ENCODE measurements at places on chromosomes 2 and 18. TPM values are rescaled to one million over a fixed set of nuclear protein-coding genes. Genes with fewer than 3 reads are reported as not detected.
A peak's percentile ranks its signal among the peaks of the same experiment; 100 is the strongest.

ERICH2 gene
- total RNA-seq = not detected

GRCh38 chr2:45169339-45170190 lies 160.3 kb upstream of the SIX2 start:
- H3K27me3 ChIP-seq = peaks cover 73% of the 10 kb centered on the region
- H3K4me3 ChIP-seq = peak overlapping the region; percentile 28
- no peaks in the 10 kb centered on the region for H3K36me3 ChIP-seq
- H3K4me1 ChIP-seq = peaks cover 8% of the 10 kb centered on the region

DNA sequence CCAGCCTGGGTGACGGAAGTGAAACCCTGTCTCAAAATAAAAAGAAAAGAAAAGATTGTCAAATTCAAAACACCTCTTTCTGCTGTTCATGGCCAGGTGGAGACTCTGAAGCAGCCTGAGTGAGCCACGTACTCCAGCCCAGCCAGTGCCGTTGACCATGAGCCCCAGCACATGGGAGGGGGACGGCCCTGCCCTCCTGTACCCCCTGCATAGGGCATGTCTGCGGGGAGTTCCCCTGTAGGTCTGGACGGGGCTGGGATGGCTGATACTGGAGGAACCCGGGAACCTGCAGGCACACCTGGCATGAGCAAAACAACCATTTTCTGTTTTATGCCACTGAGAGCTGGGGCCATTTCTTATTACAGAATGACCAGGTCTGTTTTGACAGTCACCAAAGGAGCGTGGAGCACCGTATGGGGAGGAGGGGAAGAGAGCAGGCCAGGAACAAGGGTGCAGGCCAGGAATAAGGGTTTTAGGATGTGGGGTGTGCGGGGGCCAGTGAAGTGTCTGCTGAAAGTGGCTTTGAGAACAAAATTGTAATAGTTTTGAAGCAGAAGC lies 30.1 kb downstream of the TMEM18 start:
- no peaks in the 10 kb centered on the region for H3K36me3 ChIP-seq
- H3K27ac ChIP-seq = no peak overlapping the region
- peaks cover 5% of the 10 kb centered on the region for H3K27me3 ChIP-seq
- no peak overlapping the region for H3K4me3 ChIP-seq
- H3K4me1 ChIP-seq = peaks cover under 1% of the 10 kb centered on the region
- no peak for DNase-seq

MC4R gene
- not detected for total RNA-seq

- peaks cover 8% of the 10 kb centered on the region for H3K4me1 ChIP-seq
- no peak overlapping the region for H3K27ac ChIP-seq
- no peaks in the 10 kb centered on the region for H3K36me3 ChIP-seq
- DNase-seq = peak; percentile 55
- H3K27me3 ChIP-seq = peaks cover 29% of the 10 kb centered on the region
- H3K4me3 ChIP-seq = no peak overlapping the region
These were observed 93.8 kb downstream of the NRP2 start for GRCh38 chr2:205776139-205776538.

CPO gene
- total RNA-seq = not detected

PLB1 gene
- total RNA-seq = 1.0 TPM

SUPT7L gene
- 30.8 TPM for total RNA-seq

EVX2 gene
- not detected for total RNA-seq

PLCL1 gene
- total RNA-seq = 0.18 TPM

GRCh38 chr2:165792104-165792454 lies 2.0 kb downstream of the GALNT3 start:
- H3K27me3 ChIP-seq = peaks cover 13% of the 10 kb centered on the region
- DNase-seq = no peak
- H3K4me1 ChIP-seq = peaks cover 40% of the 10 kb centered on the region
- H3K4me3 ChIP-seq = peak overlapping the region; percentile 37
- H3K36me3 ChIP-seq = peaks cover 8% of the 10 kb centered on the region

TXNL1 gene
- 51.9 TPM for total RNA-seq

DNA sequence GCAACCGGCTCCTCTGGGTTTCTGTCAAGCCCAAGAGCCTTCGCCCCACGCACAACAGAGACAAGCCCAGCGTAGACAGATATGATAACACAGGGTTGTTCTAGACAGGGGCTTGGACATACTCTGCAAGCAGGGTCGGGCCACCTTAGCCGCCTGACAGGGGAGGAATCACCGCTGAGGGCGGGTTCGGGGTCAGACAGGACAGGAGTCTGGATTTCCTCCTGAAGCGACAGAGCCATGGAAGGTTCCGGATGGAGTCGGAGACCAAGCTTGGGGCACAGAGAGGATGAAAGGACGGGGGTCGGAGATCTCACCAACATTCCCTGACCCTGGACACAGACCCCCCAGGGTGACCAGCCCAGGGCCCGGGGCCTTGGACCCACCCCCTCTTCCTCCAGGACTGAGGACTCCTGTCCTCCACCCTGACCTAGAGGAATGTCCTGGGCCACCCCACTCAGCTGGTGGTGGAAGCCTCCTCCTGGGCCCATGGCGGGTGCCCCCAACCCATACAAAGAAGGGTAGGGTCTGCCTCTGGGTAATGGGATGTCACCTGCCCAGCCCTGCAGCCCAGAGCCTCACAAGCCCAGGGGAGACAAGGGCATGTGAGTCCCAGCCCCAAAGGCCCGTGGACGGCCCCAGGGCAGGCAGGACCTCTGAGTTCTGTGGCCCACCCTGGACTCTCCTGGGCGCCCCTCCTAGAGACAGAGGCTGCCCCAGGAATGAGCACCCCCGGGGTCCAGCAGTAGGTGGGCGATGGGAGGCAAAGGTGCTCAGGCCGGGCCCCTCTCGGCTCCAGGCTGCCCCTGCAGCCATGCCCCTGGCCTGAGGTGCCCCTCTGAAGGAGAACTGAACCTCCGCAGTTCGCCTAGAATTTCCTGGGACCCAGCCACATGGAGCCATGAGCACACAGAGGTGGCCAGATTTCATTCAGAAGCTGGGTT lies 44.1 kb upstream of the GPC1 start:
- H3K4me1 ChIP-seq = peaks cover 18% of the 10 kb centered on the region
- H3K36me3 ChIP-seq = no peaks in the 10 kb centered on the region
- no peak overlapping the region for H3K27ac ChIP-seq
- H3K27me3 ChIP-seq = no peaks in the 10 kb centered on the region

DNA sequence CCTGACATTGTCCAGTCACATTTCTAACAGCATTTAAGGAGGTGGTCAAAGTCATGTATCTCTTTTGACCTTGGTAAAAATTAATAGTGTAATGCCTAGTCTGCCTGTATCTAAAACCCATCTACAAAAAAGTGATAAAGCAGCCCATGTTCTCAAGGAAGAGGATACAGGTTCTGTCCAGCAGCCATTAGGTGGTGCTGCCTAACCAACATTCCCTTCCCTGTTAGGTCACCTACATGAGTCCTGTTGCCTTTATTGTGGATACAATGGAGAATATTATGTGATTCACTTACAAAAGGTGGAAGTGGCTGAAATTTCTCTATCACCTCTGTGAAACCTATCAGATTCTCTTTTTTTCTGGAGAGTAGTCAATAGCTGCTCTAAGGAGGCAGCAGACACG lies 52.5 kb downstream of the AQP4 start:
- H3K4me1 ChIP-seq = no peaks in the 10 kb centered on the region
- no peak overlapping the region for H3K4me3 ChIP-seq

ANTXR1 gene
- total RNA-seq = not detected

DNA sequence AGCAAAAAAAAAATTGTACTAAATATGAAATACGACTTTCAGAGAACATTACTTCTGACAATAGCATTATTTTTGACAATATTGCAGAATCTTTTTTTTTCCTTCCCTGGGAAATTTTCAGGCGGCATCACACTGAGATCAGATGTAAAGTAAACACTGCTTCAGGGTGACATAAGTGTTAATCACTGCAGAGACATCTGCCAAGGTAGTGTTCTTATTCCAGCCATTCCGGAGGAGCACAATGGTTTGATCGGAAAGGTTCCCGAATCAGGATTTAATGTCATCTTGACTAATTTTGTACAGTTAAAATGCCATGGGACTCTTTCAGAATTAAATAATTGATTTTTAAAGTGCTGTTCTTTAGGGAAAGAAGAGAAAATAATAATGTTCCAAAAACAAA lies 56.7 kb upstream of the ZNF236 start:
- H3K4me3 ChIP-seq = no peak overlapping the region
- H3K36me3 ChIP-seq = peaks cover 18% of the 10 kb centered on the region
- H3K4me1 ChIP-seq = peaks cover 56% of the 10 kb centered on the region
- peaks cover 33% of the 10 kb centered on the region for H3K27me3 ChIP-seq
- DNase-seq = no peak
- no peak overlapping the region for H3K27ac ChIP-seq

DNA sequence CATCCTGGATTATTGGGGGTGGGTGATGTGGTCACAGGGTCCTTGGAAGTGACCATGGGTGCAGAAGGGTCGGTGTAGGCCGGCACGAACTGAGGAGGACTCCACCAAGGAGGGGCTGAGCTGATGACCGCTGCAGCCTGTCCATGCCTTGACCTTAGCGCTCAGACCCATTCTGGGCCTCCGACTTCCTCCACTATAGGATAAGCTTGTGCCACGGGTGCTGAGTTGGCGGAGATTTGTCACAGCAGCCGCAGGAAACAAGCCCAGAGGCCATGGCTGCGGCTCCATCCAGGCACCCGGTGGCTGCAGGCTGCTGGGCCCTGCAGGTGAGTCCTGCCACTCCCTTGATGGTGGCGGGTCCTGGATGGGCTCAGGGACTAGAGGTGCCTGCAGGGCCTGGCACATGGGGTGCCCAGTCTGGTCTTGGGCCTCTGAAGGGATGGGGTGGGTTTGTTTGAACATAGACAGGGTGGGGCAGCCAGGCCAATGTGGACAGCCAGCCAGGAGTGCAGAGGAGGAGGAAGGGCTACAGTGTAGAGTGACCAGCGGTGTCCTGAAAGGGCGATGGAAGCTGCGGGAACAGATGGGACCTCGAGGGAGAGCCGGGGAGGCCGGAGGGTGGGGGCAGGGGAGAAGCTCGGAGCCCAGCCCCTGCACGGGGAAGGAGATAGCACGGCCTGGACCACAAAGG lies 84.8 kb downstream of the SEPTIN10 start:
- no peaks in the 10 kb centered on the region for H3K4me1 ChIP-seq
- H3K27ac ChIP-seq = no peak overlapping the region
- H3K4me3 ChIP-seq = no peak overlapping the region
- no peaks in the 10 kb centered on the region for H3K36me3 ChIP-seq
- H3K27me3 ChIP-seq = peaks cover 6% of the 10 kb centered on the region

CCDC141 gene
- total RNA-seq = 19.5 TPM

- H3K36me3 ChIP-seq = peaks cover 60% of the 10 kb centered on the region
- H3K27me3 ChIP-seq = no peaks in the 10 kb centered on the region
- H3K4me1 ChIP-seq = peaks cover 14% of the 10 kb centered on the region
These were observed 25.6 kb downstream of the MARCHF7 start for GRCh38 chr2:159737917-159738296.

INHBB gene
- total RNA-seq = not detected
